Germinal center (tissue), 1 donor: ENCODE measurements at places on chromosomes 3 and 15.
A peak's percentile ranks its signal among the peaks of the same experiment; 100 is the strongest.

DNA sequence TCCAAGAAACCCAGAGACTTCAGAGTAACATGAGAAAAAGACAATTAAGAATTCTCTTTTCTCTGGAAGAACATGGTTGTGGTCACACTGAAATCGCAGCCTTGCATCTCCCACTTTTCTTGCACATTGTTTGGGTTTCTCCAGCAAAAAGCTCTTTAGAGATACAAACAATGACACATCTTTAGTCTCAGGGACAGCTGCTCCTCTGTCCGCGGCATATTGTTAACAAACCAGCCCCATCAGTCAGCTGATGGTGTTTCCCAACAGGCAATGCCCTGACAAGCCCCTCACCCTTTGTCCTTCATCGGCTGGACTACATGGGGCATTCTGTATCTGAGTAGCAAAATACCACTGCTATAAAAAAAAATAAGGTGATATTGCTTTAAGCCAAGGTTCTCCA, 53.4 kb downstream of the UMPS start:
- no peak for DNase-seq

DNA sequence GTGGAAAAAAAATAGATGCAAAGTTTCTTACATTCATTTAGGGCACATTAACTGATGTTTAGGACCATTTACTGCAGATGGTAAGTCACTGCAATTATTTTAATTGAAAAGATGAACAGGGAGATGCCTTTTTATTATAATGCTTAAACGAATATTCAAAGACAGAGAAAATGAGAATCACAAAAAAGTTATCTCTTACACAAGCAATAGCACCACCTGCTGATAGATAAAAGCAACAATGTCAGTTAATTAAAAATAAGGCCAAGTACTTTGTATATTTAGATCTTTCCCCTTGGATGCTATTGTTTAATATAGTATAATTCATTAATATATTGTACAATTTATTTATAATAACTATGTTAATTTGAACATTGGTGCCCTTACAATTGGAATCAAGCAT, 55.9 kb downstream of the IFT80 start:
- DNase-seq: no peak

DNA sequence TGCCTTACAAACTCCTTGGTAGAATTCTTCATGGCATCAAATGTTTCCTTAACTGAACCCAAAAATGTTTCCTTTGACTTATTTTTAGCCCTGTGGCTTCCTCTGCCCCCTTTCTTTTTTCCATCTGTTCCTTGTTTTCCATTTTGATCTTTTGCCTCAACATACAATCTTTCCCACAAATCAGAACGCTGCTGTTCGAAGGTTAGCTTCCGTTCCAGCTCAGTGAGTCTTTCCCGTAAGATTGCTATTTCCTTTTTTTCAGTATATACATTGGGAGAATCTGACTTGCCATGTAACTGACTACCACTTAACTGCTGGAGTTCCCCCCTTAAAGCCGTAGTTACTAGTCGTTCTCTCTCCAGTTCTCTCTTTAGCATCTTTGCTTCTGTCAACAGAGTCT, 41.2 kb downstream of the PIGB start:
- DNase-seq: no peak

GRCh38 chr15:75125935-75126334, 75.7 kb upstream of the C15orf39 start:
- no peak for DNase-seq

GRCh38 chr15:48225771-48226170, 19.7 kb downstream of the SLC12A1 start:
- no peak for DNase-seq

- no peak for DNase-seq
Measured at GRCh38 chr15:77225646-77226045, 154.7 kb upstream of the TSPAN3 start.

DNA sequence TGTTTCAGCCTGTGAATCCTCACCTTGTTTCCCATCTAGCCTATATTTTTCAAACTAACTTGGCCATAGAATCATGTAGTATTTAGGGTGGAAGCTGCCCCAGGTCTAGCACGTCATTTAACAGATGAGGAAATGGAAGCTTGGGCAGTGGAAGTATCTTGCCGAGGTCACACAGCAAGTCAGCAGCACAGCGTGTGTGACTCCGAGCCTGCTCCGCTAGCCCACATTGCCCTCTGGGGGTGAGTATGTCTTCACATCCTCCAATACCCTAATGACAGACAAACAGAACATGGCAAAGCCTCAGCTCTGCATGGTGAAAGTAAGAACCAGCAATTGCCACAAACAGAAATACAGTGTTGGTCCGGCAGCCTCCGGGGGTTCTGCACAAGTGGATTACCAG, 2.2 kb upstream of the CCR5 start:
- peak; percentile 20 for DNase-seq

DNA sequence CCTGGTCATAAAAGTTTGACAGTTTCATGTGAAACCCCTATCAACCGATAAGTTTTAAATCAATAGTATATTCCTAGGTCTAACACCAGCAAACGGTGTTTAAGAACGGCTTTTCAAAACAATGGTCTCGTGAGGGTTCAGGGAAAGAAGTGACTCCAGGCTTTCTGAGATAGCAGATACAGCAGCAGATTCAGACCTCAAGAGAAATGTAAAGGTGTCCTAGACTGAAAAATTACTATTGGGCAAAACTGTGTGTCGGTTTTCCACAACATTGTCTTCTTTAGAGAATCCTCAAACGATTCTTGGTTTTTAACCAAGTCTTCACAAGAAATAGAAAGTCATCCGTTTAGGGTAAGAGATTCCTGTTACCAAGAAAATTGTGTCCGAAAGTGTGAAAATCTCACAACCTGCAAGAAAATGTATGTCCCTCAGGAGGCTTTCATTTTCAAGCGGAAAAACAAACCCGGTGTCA, 1.2 kb downstream of the SETD2 start:
- DNase-seq: no peak

DNA sequence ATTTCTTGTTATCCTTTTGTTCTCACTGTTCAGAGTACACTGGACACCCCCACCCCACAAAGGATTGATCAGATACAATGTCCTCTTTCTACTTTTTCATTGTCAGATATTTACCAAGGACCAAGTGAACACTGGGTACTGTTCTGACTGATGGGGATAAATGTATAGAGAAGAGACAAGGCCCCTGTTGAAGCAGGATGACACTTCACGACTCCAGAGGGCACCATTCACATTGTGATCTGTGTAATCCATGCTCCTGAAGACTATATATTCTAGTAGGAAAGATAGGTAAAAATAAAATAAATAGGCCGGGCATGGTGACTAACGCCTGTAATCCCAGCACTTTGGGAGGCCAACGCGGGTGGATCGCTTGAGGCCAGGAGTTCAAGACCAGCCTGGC, 7.2 kb upstream of the CRYGS start:
- no peak for DNase-seq

DNA sequence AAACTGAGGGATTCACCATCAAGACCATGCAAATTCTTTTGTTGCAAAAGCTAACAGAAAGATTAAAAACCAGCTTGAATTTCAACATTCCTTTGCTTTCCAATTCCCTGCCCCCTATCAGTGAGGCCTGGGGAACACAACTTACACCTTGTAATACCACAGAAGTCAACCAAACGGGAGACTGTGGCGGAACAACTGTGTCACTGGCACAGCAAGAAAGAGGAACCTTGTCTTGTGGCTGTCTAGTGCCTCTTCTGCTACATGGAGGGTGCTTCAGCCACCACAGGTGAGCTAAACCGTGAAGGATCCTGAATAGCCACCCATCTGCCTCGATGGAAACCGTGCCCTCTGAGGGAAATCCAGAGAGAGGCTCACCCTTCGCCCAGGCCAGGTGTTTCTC, 11.4 kb downstream of the CCDC12 start:
- no peak for DNase-seq

GRCh38 chr15:67025719-67026609, 39.4 kb upstream of the SMAD3 start:
- DNase-seq: no peak

DNA sequence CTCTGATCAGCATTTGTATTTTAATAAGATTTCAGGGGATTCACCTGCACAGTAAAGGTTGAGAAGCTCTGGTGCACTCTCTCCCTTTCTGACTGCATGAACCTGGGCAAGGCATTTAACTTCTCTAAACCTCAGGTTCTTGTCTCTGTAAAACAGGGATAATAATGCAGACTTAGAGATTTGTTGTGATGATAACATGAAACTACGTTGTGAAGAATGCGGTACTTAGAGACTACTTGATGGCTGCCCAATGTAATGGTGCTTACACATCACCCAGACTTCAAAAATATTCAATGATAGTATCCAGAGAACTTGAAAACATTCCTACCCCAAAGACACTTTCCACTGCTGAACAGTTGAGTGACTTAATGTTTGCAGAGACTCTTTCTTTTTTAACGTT, 19.8 kb upstream of the TNFSF10 start:
- no peak for DNase-seq

- DNase-seq: no peak
Measured at GRCh38 chr3:69660631-69661030, 78.6 kb upstream of the MITF start.

DNA sequence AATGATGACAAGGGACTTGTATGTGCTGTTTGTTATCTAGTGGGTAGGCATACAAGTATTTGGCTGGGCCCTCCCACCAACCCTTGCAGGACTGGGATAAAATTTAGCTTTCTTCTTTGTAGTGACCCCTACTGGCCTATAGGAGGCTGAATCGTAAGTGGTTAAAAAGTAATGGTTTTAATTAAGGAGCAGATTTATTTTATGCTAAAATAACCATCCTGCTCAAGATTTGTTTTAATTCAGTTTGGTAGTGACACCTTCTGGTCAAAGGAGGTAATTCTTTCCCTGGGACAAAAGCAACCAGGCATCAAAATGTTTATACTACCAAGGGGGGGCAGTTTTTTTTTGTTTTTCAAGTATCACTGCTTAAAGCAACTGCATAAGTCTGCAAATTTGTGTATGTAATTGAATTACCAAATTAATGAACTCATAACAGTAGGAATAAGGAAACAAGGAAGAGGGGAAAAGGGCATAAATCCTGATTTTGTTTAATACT, 70.7 kb downstream of the TOP2B start:
- DNase-seq: peak; percentile 24

- no peak for DNase-seq
Measured at GRCh38 chr3:177525987-177526712, 328.9 kb upstream of the TBL1XR1 start.

DNA sequence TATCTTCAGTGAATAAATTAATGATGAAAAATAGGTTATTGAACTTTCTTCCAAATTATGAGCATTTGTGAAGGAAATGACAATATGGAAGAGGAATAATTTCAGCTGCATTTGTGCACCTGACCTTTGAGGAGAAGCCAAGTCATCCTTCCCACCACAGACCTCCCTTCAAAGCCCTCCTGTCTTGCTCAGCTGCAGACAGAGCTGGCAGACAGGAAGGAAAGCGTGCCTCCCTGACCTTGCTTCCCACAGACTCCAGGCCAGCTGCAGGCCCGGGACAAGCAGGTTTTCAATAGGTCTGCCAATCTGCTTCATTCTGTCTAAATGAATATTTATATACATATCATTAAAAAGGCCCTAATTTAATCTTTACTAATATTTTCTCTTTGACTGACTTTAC, 152.9 kb upstream of the RBMS3 start:
- no peak for DNase-seq

DNA sequence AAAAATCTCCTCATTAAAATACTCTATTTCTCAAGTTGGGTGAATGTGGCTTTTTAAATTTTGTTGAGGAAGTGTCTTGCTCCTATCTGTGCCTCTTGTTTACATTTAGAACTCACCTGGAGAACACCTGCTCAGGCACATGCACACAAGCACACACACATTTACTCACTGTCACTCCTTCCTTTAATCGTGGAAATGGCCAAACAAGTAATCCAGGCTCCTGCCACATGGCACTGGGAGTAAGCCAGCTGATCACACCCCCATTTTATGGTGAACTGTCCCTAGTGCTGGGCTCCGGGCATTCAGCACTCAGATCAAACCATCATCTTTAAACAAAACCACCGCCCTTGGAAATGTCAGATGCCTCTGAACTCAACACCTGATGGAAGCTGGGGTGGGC, 204.7 kb upstream of the BHLHE40 start:
- DNase-seq: no peak

- no peak for DNase-seq
Measured at GRCh38 chr3:118863731-118864322, 170.8 kb downstream of the IGSF11 start.

DNA sequence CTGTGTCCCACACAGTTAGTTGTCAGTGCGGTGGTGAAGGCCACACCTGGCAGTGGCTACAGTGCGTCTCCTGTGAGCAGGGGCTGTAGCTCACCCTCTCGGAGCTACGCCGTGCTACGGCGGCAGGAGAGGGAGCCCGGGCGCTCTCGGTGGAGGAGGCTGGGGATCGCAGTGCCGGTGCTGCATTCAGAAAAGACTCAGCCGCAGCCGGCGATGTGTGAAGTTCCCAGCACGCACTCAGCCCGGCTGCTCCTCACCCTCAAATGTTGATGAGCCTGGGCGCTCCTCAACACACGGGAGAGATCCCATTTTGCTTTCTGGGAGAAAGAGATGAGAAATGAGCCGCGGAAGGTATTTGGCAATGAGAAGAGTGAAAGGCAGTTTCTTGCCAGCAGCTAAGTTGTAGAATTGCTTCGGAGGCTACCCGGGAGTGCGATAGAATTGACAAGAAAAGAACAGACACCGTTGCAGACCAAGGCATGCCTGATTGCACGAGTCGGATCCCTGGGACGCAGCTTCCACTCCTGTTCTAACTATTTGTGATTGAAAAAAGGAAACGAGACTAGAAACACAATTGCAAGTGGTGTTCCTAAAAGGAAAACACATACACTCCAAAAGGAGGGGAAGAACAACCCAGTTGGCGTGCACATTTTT, at the start of gene UNC13C:
TSS of gene UNC13C (plus strand) at position 189 of the 654 bp plus-strand sequence. CDS start 34,463 bp downstream, outside the sequence.
- DNase-seq: no peak

GRCh38 chr15:47762621-47763020, 45.3 kb downstream of the SEMA6D start:
- DNase-seq: no peak

DNA sequence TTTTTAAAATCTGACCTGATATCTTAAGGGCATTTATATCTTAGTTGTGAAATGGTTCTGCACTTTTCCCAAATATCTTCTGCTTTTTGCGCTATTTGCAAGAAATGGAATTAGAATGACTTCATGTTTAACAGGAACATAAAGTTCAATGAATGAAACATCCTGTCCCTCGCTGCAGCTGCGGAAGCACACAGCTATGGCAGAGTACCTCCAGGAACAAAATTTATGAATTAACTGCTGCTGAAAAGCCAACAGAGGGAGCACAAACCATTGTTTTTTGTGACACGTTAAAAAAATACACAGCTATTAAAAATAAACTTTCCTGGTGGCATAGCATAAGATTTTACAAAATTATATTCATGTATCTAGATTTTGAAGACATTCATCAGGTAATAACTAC, 404.4 kb upstream of the MDFIC2 start:
- DNase-seq: no peak

- no peak for DNase-seq
Measured at GRCh38 chr3:174614036-174614435, 245.1 kb upstream of the NAALADL2 start.

GRCh38 chr3:32903953-32904352, 47.5 kb upstream of the CCR4 start:
- no peak for DNase-seq

- DNase-seq: no peak
Measured at GRCh38 chr3:27085829-27086730, 283.1 kb downstream of the NEK10 start.

GRCh38 chr15:25712961-25713355, 150.2 kb downstream of the ATP10A start:
- DNase-seq: no peak

GRCh38 chr3:59535791-59536221, 486.0 kb upstream of the CFAP20DC start:
- DNase-seq: no peak

GRCh38 chr15:95353512-95353911, 977.0 kb upstream of the NR2F2 start:
- no peak for DNase-seq
